ENCODE measurements at places on chromosomes 5 and 9. TPM values are rescaled to one million over a fixed set of nuclear protein-coding genes. Genes with fewer than 3 reads are reported as not detected.

The RABL6 gene
- total RNA-seq, result 55.0 TPM

- no peak for DNase-seq
Observed at GRCh38 chr5:178264044-178264443, 31.4 kb upstream of the PHYKPL start.

The TAF11L7 gene
- not detected for total RNA-seq

The GABRA6 gene
- not detected for total RNA-seq

The SPINK4 gene
- total RNA-seq, result not detected

GRCh38 chr9:1013021-1013420 lies 36.6 kb downstream of the DMRT3 start:
- DNase-seq, result no peak

DNA sequence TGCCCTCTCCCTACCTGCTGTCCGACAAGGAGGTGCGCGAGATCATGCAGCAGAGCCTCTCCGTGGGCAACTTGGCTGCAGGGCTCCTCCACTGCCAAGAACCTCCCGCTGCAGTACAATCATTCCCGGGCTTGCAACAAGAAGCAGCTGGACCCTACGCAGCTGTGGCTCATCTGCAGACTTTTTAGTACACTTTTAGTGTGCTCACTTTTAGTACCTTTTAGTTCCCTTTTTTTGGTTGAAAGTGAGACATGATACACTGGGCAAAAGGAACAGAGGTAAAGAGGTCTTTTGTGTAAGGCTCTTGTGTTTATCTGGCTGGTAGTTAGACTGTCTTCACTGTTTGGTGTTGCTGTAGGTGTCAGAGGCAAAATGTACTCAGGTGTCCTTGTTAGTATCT lies 58.1 kb upstream of the SPTLC1 start:
- no peak for DNase-seq

The ENHO gene
- total RNA-seq, result 4.4 TPM

The MYO10 gene
- 27.1 TPM for total RNA-seq

DNA sequence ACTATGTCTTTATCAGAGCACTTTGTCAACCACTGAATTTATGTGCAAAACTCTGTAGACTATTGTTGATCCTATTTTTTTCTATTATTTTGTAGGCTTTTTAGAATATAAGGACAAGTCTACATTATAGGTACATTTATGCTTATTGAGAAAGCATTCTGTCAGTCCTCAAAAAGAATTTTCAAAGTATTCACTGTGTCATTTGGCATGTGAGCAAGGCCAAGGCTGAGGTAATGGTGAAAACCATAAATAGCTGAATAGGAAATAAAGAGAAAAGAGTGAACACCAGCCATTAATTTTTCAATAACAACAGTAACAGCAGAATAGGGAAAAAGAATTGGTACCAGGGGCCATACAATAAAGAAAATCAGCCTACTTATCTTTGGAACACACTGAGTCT lies 21.0 kb downstream of the SKIC3 start:
- no peak for DNase-seq

DNA sequence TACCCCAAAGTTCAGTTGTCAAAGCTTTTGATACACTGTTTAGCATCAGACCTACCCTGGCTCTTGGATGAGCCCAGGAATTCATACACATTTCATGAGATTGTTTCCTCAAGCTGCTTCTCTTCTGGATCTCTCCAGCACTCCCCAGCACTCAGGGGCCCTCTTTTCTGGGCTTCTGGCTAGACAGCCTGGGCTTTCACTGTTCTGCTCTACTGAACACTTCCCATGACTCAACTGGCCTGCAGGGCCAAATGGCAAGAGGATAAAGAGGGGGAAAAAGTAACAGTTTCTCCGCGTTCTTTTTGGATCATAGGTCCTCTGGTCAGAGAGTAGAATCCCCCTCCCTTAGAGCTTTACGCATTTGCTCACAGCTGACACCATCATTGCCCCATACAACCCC lies 20.9 kb upstream of the LURAP1L start:
- DNase-seq, result no peak

DNA sequence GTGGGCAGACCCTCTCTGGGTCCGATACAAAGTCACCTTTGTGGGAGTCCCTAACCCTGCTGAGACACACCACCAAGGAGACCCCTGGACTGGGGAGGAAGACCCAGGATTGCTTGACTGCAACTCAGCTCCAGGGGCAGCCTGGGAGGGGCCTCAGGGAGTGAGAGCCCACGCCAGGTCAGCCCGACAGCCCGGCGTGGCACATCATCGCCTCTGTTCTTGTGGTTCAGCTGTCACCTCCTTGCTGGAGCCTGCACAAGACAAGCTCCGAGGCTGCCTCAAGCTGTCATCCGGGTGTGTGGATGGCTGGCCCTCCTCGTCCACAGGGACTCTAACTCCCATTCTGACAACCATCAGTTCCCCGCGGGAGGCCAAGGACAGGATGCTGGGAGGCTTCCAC lies 133.6 kb downstream of the ZNF354C start:
- DNase-seq, result no peak

DNA sequence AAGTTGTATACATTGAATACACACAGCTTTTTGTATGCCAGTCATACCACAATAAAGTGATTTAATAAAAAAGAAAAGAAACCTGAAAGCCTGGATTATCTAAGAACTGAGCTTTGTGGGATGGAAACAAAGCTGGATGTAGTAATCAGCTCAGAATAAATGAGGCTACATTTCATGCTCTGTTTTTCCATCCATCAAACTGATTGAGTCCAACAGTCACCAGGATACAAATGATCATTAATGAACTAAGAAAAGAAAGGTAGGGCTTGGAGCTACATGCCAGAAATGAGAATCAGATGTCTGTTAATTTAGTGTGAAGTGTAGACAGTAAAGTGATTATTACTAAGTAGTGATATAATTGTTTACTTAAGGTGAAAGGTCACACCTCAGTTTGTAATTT lies 109.8 kb upstream of the TARS1 start:
- no peak for DNase-seq

GRCh38 chr5:154401931-154402330 lies 43.9 kb upstream of the SAP30L start:
- no peak for DNase-seq

The PAX5 gene
- 0.62 TPM for total RNA-seq

DNA sequence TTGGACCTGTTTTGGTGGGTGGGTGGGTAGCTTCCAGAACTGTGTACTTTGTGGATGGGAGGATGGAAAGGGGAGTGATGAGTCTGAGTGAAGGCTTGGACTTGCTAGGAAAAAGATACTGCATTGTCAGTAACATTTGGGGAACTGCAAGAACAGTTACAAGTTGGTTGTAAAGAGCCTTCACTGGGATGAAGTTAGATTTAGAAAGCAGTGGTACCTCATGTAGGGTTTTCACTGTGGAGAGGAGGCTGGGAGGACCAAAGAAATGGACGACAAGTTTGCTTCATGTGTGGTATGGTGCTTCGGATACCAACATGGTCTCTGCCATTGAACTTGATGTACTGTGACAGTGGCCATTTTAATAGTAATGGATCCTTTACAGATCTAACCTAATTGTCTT lies 50.3 kb downstream of the RAD23B start:
- DNase-seq, result no peak

- DNase-seq, result no peak
Observed at GRCh38 chr5:107652408-107652807, 18.3 kb downstream of the EFNA5 start.

The BNIP1 gene
- 13.8 TPM for total RNA-seq

DNA sequence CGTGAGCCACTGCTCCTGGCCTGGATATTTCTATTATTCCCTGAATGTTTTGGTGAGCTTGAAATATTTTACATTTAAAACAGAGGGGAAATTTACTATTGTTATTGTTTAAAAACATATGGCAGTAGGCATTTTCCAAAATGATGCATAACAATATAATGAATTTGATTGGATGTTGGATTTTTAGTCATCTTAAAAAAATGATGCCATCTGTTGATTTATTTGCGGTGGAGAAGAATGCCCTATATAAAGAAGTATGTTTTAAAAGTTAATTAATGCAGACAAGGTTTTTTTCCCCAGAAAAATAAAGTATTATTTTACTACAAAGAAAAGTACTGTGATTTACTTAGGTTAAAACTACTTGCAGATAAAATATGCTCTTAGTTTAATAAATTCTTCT lies 33.4 kb upstream of the ARRDC3 start:
- no peak for DNase-seq

- no peak for DNase-seq
Observed at GRCh38 chr5:177089825-177090641, 3.3 kb downstream of the FGFR4 start.

- DNase-seq, result peak; percentile 29
Observed at GRCh38 chr5:179618923-179619554, 4.4 kb downstream of the HNRNPH1 start.

The C5orf46 gene
- 4.2 TPM for total RNA-seq

DNA sequence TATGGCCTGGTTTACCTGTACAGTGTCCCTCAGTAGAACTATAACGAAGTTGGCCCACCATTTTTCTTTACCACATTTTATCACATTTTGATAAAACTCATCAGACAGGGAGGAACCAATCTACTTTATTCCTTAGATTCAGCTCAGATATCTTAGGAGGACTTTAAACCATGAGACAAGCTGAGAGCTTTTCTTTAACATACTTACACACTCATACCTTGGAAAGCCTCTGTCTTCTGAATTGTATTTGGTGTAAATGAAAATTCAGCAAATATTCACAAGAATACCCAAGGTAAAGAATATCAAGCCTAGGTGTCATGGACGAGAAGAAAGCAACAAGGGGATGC lies 313.2 kb downstream of the ENC1 start:
- DNase-seq, result no peak

GRCh38 chr5:160312960-160313727 lies 780 bp upstream of the CCNJL start:
- DNase-seq, result no peak

- DNase-seq, result no peak
Observed at GRCh38 chr5:156920042-156920860, 42.8 kb downstream of the TIMD4 start.

DNA sequence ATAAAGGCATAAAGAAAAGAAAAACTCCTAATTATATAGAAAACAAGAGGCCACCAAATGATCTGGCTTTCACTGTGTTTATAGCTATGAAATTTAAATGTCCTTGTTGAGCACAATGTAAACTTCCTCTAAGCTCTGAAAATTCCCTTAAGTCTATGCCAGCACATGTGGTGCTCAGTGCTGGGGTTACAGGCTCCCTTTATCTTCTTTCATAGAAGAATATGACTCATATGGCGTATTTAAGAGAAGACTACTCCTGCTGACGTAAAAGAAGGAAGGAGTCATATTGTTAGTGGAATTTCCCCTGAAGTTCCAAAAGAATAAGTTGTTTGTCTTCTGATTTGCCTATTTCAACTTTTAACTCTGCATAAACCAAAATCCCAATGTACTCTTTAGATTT lies 30.4 kb downstream of the RNF145 start:
- peak; percentile 40 for DNase-seq

The POU5F2 gene
- total RNA-seq, result 5.7 TPM

- no peak for DNase-seq
Observed at GRCh38 chr5:101091902-101092301, 188.8 kb upstream of the ST8SIA4 start.

DNA sequence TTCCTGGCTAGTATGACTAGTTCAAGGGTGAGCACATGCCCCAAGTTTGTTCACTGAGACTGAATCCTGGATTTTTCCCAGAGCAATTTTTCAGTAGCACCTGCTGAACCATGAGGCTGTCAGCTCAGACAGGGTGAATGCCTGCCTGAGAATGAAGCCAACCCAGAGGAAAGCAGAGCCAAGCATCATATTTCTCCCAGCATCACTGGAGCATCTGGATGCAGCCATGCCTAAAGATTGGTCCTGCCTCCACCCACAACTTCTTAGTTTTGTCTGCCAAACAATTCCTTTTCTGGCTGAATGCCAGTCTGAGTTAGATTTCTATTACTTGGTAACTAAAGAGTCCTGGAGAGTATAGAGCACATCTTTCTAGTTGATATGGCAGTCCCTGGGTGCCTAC lies 343.6 kb downstream of the CSNK1G3 start:
- DNase-seq, result peak; percentile 87

GRCh38 chr9:100101608-100102007 lies 2.6 kb downstream of the INVS start:
- no peak for DNase-seq

- DNase-seq, result no peak
Observed at GRCh38 chr9:95261890-95262289, 55.6 kb downstream of the FANCC start.

DNA sequence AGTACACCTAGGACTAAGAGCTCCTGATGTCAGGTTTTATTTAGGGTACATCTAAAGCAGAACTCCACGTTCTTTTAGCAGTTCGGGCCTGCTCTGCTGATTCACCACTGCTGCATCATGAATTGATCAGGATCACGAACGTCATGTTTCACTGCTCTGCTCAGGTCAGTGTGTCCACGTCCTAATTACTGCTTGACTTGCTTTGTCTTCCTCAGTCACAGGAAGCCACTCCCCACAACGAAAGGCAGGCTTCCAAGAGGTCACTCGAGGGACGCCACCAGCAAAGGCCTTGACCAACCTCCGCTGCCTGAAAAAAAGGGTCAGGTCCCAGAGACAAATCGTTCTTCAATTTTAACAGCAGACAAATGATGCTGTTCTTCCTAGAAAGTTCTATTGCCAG lies 40.3 kb downstream of the CTNND2 start:
- DNase-seq, result no peak

- peak; percentile 70 for DNase-seq
Observed at GRCh38 chr5:180494510-180495181, 467 bp downstream of the CNOT6 start.

The TMEM252 gene
- not detected for total RNA-seq

DNA sequence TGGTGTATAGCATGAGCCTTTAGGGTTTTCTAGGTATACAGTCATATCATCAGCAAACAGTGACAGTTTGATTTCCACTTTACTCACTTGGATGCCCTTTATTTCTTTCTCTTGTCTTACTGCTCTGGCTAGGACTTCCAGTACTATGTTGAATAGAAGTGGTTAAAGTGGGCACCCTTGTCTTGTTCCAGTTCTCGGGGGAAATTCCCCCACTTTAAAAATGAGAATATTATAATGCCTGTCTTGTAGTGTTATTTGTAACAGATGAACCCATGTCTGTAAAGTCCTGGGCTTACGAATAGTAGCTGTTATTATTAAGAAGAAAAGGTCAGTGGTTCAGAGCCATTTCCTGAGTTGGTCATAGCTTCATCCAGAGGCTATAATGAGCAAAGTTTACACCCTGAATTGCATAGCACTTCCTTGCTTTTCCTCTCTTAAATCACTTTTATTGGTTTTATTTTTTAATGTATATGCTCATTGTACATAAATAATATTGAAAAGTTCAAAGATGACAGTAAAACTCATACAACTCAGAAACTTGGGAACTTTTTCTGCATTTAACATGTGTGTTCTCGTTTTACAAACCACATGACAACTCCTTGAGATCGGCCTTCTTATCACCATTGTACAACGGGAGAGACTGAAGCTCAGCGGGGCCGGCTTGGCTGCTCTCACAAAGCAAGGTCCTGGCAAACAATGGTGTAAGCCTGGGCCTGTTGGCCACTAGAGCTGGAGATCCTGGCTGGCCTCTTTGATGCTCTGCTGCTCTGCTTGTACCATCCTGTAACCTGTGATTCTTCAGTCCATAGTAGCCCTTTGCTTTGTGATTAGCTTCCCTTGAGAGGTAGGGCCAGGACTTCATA lies 85.2 kb downstream of the CYFIP2 start:
- DNase-seq, result no peak

- no peak for DNase-seq
Observed at GRCh38 chr9:87682085-87682484, 43.8 kb upstream of the CTSL start.

- no peak for DNase-seq
Observed at GRCh38 chr9:136117916-136118319, 757 bp downstream of the TMEM250 start.

- no peak for DNase-seq
Observed at GRCh38 chr9:120741191-120741590, 26.9 kb upstream of the MEGF9 start.

All from tongue (tissue), 3 donors.